ENCODE measurements at places on chromosomes 3 and 15.

GRCh38 chr3:65899226-65899625, 139.5 kb downstream of the MAGI1 start:
- DNase-seq: no peak

GRCh38 chr15:38720893-38721567, 156.4 kb upstream of the RASGRP1 start:
- DNase-seq: no peak

DNA sequence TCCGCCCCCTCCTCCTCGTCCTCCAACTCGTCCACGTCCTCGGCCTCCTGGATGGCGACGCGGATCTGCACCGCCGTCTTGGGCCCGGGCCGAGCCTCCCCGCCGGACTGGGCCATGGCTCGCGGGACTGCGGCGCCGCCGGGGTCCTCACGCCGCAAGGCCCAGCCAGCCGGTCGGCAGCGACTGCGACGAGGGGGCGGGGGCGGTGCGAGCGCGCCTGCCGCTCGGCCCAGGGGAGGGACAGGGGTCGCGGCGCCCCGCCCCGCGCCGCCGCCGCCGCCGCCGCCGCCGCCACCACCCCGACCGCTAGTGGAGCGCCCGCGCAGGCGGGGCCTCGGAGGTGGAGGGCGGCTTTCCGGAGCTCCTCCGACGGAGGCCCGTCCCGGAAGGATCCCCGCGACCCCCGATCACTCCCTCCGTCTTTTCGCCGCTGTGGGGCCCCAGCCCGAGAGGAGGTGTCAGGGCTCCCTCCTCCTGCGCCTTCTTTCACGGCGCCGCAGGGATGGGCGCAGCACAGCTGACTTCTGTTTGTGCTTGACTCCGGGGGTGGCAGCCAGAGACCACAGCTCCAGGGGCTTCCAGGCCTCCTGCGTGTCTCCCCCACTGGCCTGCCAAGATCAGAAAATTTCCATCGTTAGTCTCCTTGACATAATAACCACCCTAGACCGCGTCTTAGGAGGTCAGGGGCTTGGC, at the start of gene LARP6:
LARP6 (minus strand) TSS at position 185 of the 693 bp plus-strand sequence; CDS start at position 116, 69 bp downstream.
- DNase-seq: no peak

DNA sequence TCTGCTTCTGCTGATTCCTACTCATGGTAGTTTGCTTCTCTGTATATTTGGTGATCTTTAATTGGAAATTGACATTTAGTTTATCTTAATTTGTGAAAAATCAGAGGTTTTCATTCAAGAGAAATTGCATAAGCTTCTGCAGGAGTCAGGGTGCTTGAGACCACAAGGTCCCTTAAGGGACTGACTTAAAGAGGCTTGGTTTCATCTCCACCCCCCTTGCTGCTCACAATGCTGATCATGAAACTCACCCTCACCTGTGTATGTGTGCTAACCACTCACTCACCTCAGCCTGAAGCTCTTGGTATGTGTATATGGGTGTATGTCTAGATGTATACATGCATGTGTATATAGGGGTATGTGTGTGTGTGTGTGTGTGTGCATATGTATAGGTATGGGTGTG, 11.4 kb downstream of the PGPEP1L start:
- no peak for DNase-seq

DNA sequence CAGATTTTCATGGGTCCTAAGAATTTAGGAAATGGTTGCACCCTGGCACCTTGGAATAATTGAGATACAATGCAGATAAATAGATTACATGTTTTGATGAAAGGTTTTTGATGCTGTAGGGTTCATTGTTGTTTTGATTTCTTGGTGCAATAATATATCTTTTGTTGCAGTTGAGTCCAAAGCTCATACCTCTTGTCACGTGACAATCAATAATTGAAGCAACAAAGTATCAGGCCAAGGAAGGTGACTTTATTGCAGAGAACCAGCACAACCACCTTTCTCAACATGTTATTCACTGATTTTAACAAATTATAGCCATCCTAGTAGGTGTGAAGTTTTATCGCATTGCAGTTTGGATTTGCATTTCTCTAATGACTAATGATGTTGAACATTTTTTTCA, 285.5 kb upstream of the SLCO3A1 start:
- no peak for DNase-seq

DNA sequence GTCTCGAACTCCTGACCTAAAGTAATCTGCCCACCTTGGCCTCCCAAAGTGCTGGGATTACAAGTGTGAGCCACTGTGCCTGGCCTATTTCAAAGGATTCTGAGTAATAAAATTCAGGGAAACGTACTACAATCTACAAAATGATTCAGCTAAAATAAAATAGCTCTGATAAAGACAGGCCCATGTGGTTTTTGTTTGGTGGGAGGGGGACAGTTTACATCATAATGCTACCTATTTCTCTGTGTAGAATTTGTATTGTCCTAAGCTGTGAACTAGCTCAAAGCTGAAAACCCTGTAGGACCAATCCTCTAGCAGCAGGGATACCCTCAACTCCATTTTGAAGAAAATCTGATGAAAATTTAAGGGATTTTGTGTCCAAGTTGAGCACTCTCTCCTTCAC, 25.8 kb downstream of the CDV3 start:
- DNase-seq: no peak

GRCh38 chr3:66255865-66256264, 35.1 kb downstream of the SLC25A26 start:
- DNase-seq: no peak

- DNase-seq: no peak
These were observed 186.6 kb downstream of the CFAP20DC start for GRCh38 chr3:58863206-58863605.
